IMR-90 (cell line): ENCODE measurements at places on chromosomes 7 and 10.

DNA sequence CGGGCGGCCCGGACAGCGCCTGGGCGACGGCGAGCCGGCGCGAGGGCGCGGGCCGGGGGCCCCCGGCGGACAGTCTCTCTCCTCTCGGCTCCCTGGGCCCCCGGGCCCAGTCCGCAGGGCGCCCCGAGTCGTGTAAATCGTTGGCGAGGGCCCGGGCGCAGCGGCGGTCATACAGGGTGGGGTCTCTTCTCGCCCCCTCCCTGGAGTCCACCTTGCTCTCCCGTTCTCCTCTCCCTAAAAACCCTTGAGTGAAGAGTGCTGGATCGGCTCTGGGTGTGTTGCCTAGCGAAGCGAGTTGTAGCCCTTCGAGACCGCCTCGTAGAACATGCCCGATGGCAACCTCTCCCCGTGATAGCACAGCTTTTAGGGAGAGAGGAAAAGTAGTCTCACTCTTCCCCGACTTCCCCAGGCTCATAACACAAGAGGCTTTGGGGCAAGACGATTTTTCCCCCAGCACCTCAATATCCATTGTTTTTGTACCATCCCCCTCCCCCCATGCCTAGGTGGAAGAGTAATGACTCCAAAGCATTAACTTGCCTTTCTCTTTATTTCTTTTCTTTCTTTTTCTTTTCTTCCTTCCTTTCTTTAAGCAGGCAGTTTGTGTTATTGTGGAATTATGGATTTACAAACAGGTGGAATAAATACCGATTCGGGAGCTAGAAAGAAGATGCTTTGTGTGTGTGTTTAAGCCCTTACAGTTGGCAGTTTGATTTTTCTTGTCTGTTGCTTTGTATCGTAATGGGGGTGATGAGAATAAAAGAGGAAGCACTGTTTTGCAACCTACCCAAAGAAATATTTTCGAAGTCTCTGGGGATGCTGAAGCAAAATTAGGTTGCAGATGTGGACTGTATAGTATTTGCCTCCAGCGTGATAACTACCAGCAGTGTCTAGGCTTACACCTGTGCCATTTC is 822 bp downstream of the SHOC2 start:
- H3K27ac ChIP-seq = peak overlapping the region; percentile 71
- peak overlapping the region; percentile 76 for H3K4me3 ChIP-seq
- no peaks in the 10 kb centered on the region for H3K36me3 ChIP-seq
- peaks cover 2% of the 10 kb centered on the region; the same call in 1 of the 2 replicates for H3K4me1 ChIP-seq
- no peaks in the 10 kb centered on the region for H3K27me3 ChIP-seq

- H3K36me3 ChIP-seq = peaks cover 23% of the 10 kb centered on the region
- peak; percentile 45 for DNase-seq
- no peaks in the 10 kb centered on the region for H3K27me3 ChIP-seq
- H3K4me1 ChIP-seq = peaks cover 8% of the 10 kb centered on the region
- H3K4me3 ChIP-seq = no peak overlapping the region
Observed at GRCh38 chr7:139034336-139034735, 1.5 kb downstream of the ZC3HAV1L start.

DNA sequence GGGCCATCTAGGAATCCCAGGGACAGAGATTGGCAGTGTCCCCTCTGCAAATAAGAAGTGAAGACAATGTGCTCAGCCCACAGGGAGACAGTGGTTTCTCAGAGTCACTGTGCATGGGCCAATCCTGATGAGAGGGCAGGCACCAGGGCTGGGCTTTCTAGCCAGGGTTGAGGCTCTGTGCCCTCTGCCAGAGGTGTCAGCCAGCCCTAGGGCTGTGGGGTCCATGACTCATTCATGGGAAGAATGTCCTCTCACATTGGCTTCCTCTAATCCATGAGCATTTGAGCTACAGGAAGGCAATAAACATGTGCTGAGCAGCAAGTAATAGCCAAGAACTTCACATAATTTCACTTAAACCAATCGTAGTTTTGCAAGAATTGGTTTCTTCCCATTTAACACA is 482.0 kb upstream of the MGMT start:
- no peaks in the 10 kb centered on the region for H3K27me3 ChIP-seq
- H3K4me1 ChIP-seq = no peaks in the 10 kb centered on the region
- H3K27ac ChIP-seq = no peak overlapping the region

DNA sequence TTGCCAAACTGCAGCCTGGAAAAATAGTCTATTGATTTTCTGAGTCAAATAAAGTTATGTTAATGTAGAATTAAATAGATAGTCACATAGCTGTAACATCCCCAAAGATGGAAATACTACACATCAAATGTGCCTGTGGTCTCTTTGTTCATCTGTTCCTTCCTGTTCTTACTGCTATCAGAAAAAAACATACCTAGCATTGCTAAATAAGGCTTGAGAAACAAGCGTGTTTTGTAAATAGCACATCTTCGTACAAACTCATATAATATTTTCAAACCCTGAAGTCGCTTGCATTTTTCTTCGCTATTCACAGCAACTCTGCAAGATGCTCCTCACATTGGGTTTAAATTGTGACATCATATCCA is 116.1 kb downstream of the KLF6 start:
- peaks cover 2% of the 10 kb centered on the region; the same call in 1 of the 2 replicates for H3K4me1 ChIP-seq
- H3K36me3 ChIP-seq = no peaks in the 10 kb centered on the region
- H3K27me3 ChIP-seq = no peaks in the 10 kb centered on the region
- no peak for DNase-seq

- H3K36me3 ChIP-seq = no peaks in the 10 kb centered on the region
- no peaks in the 10 kb centered on the region for H3K27me3 ChIP-seq
- H3K27ac ChIP-seq = no peak overlapping the region
- H3K4me1 ChIP-seq = peaks cover 2% of the 10 kb centered on the region; the same call in 1 of the 2 replicates
- H3K4me3 ChIP-seq = no peak overlapping the region
- peak; percentile 12 for DNase-seq
Observed at GRCh38 chr7:134520130-134520529, 7.2 kb upstream of the AKR1B10 start.
